Ovary (tissue), 10 donors: ENCODE measurements at places on chromosomes 7 and 10. TPM values are rescaled to one million over a fixed set of nuclear protein-coding genes. Genes with fewer than 3 reads are reported as not detected.
A peak's percentile ranks its signal among the peaks of the same experiment; 100 is the strongest.

GRCh38 chr10:58189269-58189668 lies 78.4 kb downstream of the IPMK start:
- no peak overlapping the region for H3K4me3 ChIP-seq
- no peaks in the 10 kb centered on the region for H3K36me3 ChIP-seq
- H3K27ac ChIP-seq: no peak overlapping the region
- DNase-seq: no peak
- H3K27me3 ChIP-seq: no peaks in the 10 kb centered on the region
- peaks cover 2% of the 10 kb centered on the region for H3K4me1 ChIP-seq

DNA sequence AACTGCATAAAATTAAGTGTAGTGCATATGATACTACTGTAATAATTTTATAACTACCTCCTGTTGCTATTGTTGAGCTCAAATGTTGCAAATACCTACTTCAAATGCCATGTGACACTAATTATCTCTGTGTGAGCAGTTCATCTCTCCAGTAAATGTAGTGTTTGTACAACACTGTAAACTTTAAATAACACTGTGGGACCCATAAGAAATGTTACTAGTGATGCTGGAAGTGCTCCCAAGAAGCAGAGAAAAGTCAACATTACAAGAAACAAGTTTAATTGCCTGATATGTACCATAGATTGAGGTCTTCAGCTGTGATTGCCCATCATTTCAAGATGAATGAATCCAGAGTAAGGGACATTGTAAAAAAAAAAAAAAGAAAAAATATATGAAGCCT lies 39.9 kb downstream of the RALA start:
- peaks cover 4% of the 10 kb centered on the region for H3K4me1 ChIP-seq
- H3K27me3 ChIP-seq: no peaks in the 10 kb centered on the region
- H3K27ac ChIP-seq: no peak overlapping the region
- H3K36me3 ChIP-seq: no peaks in the 10 kb centered on the region
- no peak for DNase-seq

- H3K36me3 ChIP-seq: no peaks in the 10 kb centered on the region
- no peak for DNase-seq
- H3K27ac ChIP-seq: no peak overlapping the region
- H3K27me3 ChIP-seq: no peaks in the 10 kb centered on the region
These were observed 22.2 kb downstream of the LIPK start for GRCh38 chr10:88728107-88728763.

- no peak overlapping the region for H3K4me3 ChIP-seq
- peaks cover 15% of the 10 kb centered on the region for H3K4me1 ChIP-seq
- no peaks in the 10 kb centered on the region for H3K36me3 ChIP-seq
- H3K27ac ChIP-seq: no peak overlapping the region
These were observed 91.3 kb downstream of the PARD3 start for GRCh38 chr10:34723750-34724149.

GRCh38 chr10:12067336-12067735 lies 1.4 kb upstream of the DHTKD1 start:
- DNase-seq: no peak
- H3K27me3 ChIP-seq: no peaks in the 10 kb centered on the region
- H3K4me3 ChIP-seq: no peak overlapping the region
- no peak overlapping the region for H3K27ac ChIP-seq
- H3K36me3 ChIP-seq: no peaks in the 10 kb centered on the region

- peak; percentile 35 for DNase-seq
- no peak overlapping the region for H3K4me3 ChIP-seq
- H3K4me1 ChIP-seq: no peaks in the 10 kb centered on the region
- no peaks in the 10 kb centered on the region for H3K27me3 ChIP-seq
- no peaks in the 10 kb centered on the region for H3K36me3 ChIP-seq
- H3K27ac ChIP-seq: no peak overlapping the region
These were observed 39.0 kb upstream of the IFRD1 start for GRCh38 chr7:112411186-112411795.

GRCh38 chr10:102283890-102284289 lies 38.6 kb downstream of the GBF1 start:
- no peaks in the 10 kb centered on the region for H3K27me3 ChIP-seq
- DNase-seq: no peak
- no peak overlapping the region for H3K4me3 ChIP-seq

- peaks cover 14% of the 10 kb centered on the region for H3K4me1 ChIP-seq
- no peak for DNase-seq
- no peak overlapping the region for H3K27ac ChIP-seq
- H3K27me3 ChIP-seq: no peaks in the 10 kb centered on the region
- H3K36me3 ChIP-seq: no peaks in the 10 kb centered on the region
These were observed 36.4 kb downstream of the GDI2 start for GRCh38 chr10:5776881-5777197.

DNA sequence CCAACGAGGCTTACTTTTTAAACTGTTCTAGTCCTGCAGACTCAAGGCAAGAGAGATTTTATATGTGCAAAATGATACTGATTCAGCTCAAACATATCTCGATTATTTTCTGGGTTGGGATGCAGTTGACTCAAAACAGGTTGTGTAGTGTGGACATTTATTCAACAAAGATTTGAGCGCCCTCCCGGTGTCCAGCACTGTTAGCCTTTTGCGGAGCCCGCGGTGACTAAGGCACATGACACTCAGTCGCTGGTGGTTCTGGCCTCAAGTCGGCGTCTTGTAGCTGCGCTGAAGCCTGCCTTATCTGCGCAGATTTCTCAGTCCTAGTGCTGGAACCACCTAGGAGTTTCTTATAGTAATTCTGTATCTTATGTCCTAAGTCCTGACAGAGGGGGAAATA lies 938 bp upstream of the CADPS2 start:
- H3K4me3 ChIP-seq: peak overlapping the region; percentile 58
- H3K4me1 ChIP-seq: peaks cover 1% of the 10 kb centered on the region
- H3K27ac ChIP-seq: peak overlapping the region; percentile 96
- H3K36me3 ChIP-seq: no peaks in the 10 kb centered on the region
- DNase-seq: peak; percentile 54

- no peak overlapping the region for H3K27ac ChIP-seq
- H3K27me3 ChIP-seq: no peaks in the 10 kb centered on the region
- DNase-seq: no peak
- no peaks in the 10 kb centered on the region for H3K36me3 ChIP-seq
- no peaks in the 10 kb centered on the region for H3K4me1 ChIP-seq
These were observed 273.7 kb downstream of the GLRX3 start for GRCh38 chr10:130409931-130410330.

- H3K27me3 ChIP-seq: no peaks in the 10 kb centered on the region
- H3K4me1 ChIP-seq: no peaks in the 10 kb centered on the region
- no peak overlapping the region for H3K4me3 ChIP-seq
- H3K36me3 ChIP-seq: no peaks in the 10 kb centered on the region
- no peak overlapping the region for H3K27ac ChIP-seq
- DNase-seq: no peak
These were observed 38.3 kb upstream of the EFCAB10 start for GRCh38 chr7:105619590-105619989.

GRCh38 chr10:14616465-14616864 lies 158.2 kb downstream of the FAM107B start:
- no peaks in the 10 kb centered on the region for H3K27me3 ChIP-seq
- H3K27ac ChIP-seq: no peak overlapping the region
- H3K4me3 ChIP-seq: no peak overlapping the region
- no peaks in the 10 kb centered on the region for H3K36me3 ChIP-seq
- DNase-seq: no peak

DNA sequence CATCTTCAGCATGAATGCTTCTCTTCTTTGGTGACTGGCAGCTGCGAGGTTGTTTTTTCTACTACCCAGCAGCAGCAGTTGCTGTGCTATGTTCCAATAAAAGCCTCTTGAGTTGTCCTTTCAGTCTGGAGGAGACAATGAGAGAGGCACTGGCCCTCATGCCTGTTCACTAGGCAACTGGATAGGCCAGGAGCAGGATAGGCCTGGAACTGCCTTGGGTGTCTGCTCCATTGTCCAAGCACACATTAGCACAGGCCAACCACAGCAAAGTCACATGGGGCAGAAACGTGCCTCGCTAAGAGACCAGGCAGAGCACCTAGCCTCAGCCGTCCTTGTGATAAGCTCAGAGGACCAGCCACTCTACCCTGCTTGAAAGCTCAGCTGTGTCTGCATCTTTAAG lies 76.9 kb upstream of the PDCD4 start:
- no peaks in the 10 kb centered on the region for H3K4me1 ChIP-seq
- no peak overlapping the region for H3K4me3 ChIP-seq
- H3K27me3 ChIP-seq: no peaks in the 10 kb centered on the region
- H3K36me3 ChIP-seq: no peaks in the 10 kb centered on the region
- H3K27ac ChIP-seq: no peak overlapping the region
- DNase-seq: no peak

- no peaks in the 10 kb centered on the region for H3K36me3 ChIP-seq
- no peaks in the 10 kb centered on the region for H3K4me1 ChIP-seq
- H3K27me3 ChIP-seq: no peaks in the 10 kb centered on the region
- H3K4me3 ChIP-seq: no peak overlapping the region
- DNase-seq: no peak
These were observed 63.5 kb downstream of the ZNF365 start for GRCh38 chr10:62437696-62438095.

- H3K27me3 ChIP-seq: no peaks in the 10 kb centered on the region
- H3K36me3 ChIP-seq: no peaks in the 10 kb centered on the region
- no peak overlapping the region for H3K27ac ChIP-seq
- H3K4me3 ChIP-seq: no peak overlapping the region
These were observed 655.0 kb upstream of the MGMT start for GRCh38 chr10:128812000-128812399.

GRCh38 chr7:24169077-24169624 lies 114.8 kb upstream of the NPY start:
- H3K36me3 ChIP-seq: no peaks in the 10 kb centered on the region
- no peaks in the 10 kb centered on the region for H3K4me1 ChIP-seq
- DNase-seq: no peak
- H3K4me3 ChIP-seq: no peak overlapping the region
- no peaks in the 10 kb centered on the region for H3K27me3 ChIP-seq

- peaks cover 1% of the 10 kb centered on the region for H3K4me1 ChIP-seq
- no peaks in the 10 kb centered on the region for H3K27me3 ChIP-seq
- H3K36me3 ChIP-seq: no peaks in the 10 kb centered on the region
- H3K27ac ChIP-seq: no peak overlapping the region
- H3K4me3 ChIP-seq: no peak overlapping the region
These were observed 8.4 kb downstream of the CPA2 start for GRCh38 chr7:130274983-130275591.

GRCh38 chr7:299169-299568 lies 9.2 kb downstream of the FOXL3 start:
- no peaks in the 10 kb centered on the region for H3K27me3 ChIP-seq
- no peaks in the 10 kb centered on the region for H3K36me3 ChIP-seq
- H3K27ac ChIP-seq: no peak overlapping the region
- no peak for DNase-seq

DNA sequence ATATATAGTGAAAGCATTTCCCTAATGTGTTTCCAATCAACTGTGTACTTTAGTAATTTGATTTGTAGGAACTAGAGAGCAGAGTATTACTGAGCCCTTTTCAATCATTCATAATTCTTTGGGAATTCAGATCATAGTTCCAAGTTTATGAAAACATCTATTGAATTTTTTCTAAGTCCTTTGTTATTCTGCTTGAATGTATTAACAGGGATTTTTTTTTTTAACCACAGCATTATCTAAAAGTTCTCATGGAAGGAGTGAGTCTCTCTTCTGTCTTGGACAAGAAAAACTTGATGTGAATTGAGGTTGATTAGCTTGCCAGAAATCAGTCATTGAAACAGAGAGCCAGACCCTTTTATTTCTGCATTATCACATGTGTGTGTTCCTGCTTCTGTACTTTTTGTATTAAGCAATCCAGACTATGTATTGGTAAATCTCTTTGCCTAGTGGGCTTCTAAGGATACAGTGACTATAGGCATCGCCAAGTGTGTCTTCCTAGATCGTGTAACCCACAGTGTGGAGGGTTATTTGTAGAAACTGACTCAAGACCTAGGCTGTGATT lies 59.9 kb downstream of the BMPER start:
- H3K36me3 ChIP-seq: no peaks in the 10 kb centered on the region
- peaks cover 2% of the 10 kb centered on the region for H3K4me1 ChIP-seq
- no peak for DNase-seq
- no peak overlapping the region for H3K27ac ChIP-seq

GRCh38 chr7:23164846-23165245 lies 17.0 kb upstream of the NUP42 start:
- H3K27me3 ChIP-seq: no peaks in the 10 kb centered on the region
- no peak overlapping the region for H3K27ac ChIP-seq
- no peak overlapping the region for H3K4me3 ChIP-seq

DNA sequence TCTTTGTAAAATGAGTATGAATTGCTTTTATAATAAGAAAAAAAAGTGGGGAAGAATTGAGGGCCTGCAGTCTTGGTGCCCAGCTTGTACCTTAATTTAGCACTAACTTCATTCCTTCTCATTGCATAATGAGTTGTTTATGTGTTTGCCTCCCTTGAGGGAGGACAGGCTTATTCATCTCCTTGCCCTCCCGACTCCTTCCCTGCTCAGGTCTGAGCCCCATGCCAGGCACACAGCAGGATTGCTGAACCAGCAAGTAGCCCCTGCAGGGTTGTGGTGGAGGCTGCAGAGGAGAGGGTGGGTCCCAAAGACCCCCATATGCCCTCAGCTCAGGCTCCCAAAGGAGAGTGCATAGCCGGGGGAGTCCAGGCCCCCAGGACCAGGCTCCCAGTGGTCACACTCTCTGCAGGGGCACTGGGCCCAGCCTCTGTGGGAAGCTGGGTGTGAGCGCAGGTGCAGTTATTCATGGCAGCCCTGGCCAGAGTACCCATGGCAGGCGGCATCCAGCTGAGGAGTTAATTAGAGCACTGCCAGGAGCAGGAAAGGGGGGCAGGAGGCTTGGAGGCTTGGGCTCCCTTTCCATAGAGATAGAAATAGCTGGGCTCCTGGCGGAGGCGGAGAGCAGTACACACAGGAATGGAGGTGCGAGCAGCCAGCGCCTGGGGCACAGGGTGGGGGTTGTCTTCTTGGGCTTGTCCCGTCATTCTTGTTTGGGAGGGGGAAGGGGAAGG lies 28.2 kb upstream of the GOLGA7B start:
- H3K27ac ChIP-seq: no peak overlapping the region
- H3K4me3 ChIP-seq: no peak overlapping the region
- H3K36me3 ChIP-seq: no peaks in the 10 kb centered on the region
- no peaks in the 10 kb centered on the region for H3K27me3 ChIP-seq
- no peaks in the 10 kb centered on the region for H3K4me1 ChIP-seq

The ACHE gene
- 0.48 TPM for total RNA-seq

The SLC18A2 gene
- total RNA-seq: 9.2 TPM

The IL6 gene
- 6.1 TPM for total RNA-seq

The HTRA1 gene
- total RNA-seq: 432 TPM

The ZNF467 gene
- total RNA-seq: 12.5 TPM

The TBATA gene
- not detected for total RNA-seq

The TMEM273 gene
- 3.3 TPM for total RNA-seq

The ANXA8L1 gene
- total RNA-seq: not detected

The PAX4 gene
- total RNA-seq: not detected
